ENCODE measurements at places on chromosomes 2 and 18.

- DNase-seq, result no peak
These were observed 34.5 kb downstream of the FARP2 start for GRCh38 chr2:241390301-241391206.

DNA sequence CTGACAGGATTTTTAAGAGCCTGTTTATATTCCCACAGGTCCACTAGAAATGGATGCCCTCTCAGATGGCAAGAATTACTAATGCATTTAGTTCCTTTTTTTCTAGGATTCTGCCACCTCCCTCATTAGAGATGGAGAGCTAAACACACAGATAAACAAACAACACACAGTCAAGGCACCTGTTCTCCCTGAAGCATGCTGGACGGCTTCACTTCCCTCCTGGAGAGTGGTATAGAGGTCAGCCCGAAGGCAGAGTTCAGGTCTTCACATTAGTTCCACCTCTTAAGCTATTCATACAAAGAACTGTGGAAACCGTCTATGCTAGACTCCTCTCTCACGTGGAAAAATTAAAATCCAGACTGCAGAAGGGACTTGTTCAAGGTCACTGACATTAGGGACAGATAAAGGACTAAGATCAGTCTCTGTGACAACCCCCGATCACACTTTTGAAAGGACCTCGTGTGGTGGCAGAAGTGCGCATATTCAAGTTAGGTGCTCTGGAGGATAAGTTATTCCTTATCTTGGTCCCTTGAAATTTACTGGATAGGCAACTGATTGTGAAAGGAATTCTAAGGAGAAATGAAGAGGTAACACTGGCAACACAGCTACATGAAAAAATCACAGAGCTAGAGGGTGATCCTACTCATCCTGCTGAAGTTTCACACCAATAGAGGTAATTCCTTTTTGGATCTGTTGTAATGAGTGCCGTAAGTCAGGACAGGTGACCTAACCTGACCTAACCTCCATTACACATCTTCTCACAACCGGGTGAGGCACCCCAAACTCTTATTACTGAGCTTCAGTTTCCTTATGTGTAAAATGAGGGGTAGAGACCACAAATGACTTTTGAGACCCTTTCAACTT, 75.1 kb downstream of the SPRED2 start:
- no peak for DNase-seq

DNA sequence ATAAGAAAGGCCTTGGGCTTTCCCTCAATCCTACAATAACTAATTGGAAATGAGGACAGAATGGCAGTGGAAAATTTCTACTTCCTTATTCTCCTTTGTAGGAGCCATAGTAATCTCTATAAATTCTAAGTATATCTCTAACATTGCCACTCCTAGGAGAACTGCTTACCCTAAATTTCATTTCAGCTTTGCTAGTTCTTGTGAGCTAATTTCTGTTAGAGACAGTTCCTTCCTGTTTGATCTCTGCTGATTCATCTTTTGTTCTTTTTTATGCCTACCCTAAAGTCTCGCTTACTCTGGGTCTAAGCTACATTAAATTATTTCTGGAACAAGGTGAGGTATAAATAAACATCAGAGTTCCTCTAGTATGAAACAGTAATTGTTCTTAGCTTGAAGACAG, 25.7 kb downstream of the ABHD3 start:
- DNase-seq, result no peak

GRCh38 chr2:175855794-175856453, 146.1 kb downstream of the LNPK start:
- DNase-seq, result no peak

DNA sequence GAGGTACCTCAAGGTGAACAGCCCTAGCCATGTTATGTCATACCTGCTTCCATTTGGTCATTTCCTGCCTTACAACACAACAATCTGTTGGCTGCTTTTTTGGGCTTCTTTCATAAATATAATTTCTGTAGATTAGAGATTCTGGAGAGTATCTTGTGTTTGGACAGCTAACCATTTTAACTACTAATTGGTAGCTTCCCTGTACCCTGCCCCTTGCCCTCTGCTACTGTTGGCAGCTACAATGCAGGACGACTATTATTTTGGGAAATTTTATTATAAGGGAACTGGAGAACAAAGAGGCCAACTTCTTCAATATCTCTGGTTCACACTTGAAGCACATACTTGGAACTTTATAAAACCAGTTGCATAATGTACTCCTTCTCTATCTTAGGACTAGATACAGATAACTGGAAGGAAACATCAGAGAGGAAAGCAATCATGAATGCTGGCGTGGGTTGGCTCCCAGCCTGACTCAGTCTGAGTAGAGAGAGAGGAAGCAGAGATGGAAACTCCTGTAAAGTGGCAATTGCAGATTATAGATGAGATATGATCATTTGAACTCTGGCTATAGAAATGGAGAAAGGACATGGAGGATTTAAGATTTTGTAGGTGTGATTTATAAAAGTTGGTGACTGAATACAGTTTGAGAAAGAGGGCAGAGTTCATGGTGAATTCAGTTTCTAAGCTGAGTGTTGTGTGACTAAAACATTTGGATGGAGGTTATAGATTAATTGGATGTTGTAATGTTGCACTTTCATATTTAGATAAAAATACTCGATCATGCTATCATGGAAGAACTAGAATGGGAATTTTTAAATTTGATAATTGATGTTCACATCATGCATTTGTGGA, 74.5 kb downstream of the MDH1 start:
- no peak for DNase-seq

- DNase-seq, result no peak
These were observed 23.9 kb downstream of the CLIP4 start for GRCh38 chr2:29139152-29139551.

GRCh38 chr18:8140841-8141501, 468.3 kb upstream of the RAB12 start:
- no peak for DNase-seq

DNA sequence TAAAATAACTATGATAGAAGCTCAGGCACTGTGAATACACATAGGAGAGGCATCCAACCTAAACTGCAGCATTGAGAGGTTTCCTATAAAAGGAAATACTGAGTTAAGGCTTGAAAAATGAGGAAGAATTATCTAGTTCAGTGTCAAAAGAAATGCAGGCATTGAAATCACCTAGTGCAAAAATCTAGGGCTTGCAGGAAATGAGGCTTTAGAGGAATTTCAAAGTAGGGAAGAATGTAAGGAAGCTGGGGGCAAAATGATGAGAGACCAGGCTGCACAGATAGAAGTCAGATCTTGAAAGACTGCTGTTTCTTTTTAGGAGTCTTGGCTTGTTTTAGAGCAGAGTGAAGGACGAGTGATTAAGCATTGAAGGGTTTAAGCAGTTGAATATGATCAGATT, 28.1 kb upstream of the SCYGR2 start:
- no peak for DNase-seq

DNA sequence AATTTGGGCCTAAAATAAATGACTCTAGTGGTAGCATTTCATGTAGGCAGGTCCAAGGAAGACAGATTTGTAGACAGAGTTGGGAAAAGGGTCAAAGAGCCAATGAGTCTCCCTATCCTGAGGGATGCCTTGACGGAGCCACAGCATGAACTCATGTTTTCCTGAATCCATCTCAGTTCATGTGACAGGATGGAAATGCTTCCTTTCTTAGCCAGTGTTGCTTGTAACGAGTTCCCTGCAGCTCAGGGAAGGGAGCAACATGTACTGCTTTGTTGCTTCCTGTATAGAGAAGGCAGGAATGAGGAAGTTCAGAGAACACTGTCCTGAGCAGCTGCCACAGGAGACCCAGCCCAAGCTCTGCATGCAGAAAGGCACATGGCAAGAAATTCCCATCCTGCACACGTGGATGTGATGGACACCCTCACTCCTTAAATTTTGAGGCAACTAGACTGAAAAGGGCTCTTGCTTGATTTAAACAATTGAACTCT, 27.9 kb downstream of the TMEM17 start:
- no peak for DNase-seq

GRCh38 chr2:179059026-179059700, 9.2 kb upstream of the CCDC141 start:
- DNase-seq, result no peak

DNA sequence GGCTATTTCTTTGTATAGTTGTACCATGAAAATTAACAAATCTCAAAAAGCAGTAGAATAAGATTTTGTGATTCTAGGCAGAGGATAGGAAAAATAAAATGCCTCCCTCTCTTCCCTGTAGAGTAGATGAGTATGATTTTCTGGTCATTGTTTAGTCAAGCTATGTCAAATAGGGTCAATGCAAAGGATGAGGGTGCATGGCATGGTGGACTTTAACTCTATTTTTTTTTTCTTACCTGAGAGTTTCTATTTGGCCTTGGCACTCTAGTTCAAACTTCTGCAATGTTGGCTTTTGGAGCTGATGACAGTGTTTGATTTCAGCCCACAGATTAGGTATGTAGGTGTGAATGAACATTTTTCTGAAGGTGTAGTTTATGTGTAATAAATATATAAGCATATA, 224.5 kb downstream of the TRIB2 start:
- DNase-seq, result no peak

DNA sequence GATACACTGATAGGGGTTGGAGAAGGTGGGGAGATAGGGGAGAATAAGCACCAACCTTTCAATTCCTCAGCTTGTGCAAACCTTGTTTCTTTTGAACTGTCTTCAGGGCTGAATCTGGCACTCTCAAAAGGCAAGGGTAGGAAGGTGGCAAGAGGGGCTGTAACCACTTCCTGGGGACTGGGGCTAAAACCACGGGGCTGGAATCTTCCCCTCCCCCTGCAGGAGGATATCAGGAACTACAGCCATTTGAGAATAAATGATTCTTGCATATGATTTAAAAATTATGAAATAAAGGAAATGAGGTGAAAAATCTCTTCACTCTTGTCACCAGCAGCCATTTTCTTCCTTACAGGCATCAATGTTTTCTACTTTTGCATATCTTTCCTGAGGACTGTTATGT, 50.8 kb downstream of the ATOH8 start:
- DNase-seq, result no peak

GRCh38 chr2:37713258-37713700, 41.8 kb upstream of the CDC42EP3 start:
- no peak for DNase-seq

DNA sequence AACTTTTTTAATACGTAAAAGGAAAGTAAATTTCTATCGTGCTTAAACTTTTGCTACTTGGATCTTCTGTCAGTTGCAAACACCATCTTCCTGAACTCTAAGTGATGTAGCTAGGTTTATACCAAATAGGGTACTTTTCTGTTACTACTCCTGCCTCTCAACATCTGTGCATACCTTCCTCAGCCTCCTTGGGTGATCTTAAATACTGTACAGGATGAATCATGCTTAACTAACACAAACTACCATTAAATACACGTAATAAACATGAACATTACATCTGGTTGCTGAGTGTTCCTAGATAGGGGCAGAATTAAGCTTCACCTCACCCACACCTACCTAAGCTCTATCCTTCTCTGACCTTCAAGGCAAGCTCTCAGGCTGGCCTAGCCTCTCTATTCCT, 398.0 kb downstream of the TXNL1 start:
- DNase-seq, result peak; percentile 38

- no peak for DNase-seq
These were observed 305.0 kb upstream of the ID2 start for GRCh38 chr2:8376603-8377410.

DNA sequence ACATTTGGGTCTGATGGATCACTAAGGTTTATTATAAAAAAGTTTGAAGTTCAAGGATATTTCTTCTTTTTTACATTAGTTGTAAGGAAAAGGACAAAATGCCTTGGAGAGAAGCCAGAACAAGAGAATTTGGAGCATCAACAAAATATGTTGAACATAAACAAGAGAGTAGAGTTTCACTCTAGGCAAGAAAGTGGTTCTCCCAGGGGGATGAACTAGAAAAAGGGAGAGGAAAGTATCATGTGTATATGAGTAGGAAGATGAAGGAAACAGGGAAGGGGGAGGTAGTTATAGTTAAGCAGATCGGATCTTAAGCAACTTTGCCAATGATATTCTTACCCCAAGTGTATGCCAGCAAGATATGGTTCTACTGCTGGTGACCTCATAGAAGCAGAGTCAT, 63.8 kb upstream of the GALNT3 start:
- DNase-seq, result no peak

- no peak for DNase-seq
These were observed 695.4 kb upstream of the ID2 start for GRCh38 chr2:7986431-7986830.

DNA sequence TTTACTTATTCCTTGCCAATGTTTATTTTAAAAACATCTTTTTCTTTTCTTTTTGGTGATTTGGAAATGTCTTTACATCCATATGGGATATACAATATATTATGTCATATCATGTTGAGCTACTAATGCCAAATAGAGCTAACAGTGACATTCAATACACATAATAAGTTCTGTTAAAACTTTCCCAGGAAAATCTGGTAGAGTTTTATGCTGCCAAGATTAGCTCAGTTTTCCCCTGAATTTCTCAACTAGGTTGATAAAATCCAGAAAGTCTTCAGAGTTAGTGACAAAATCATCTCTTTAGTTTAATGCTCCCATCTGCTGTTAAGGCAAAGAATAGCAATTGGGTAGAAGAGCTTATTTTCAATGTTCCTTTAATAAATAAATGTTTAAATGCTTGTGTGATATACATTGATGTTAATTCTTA, 9.9 kb downstream of the COL3A1 start:
- no peak for DNase-seq

DNA sequence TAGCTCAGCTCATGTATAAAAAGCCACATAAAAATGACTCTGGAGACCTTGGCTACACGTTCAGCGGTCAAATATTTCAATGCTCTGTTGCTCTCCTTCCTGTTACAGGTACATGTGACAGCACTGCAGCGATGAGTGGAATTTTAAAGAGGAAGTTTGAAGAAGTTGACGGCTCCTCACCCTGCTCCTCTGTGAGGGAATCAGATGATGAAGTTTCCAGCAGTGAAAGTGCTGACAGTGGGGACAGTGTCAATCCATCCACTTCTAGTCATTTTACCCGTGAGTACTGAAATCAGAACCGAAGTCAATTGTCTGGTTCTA, 125.4 kb downstream of the CSRNP3 start:
- DNase-seq, result no peak

GRCh38 chr2:223232896-223233295, 180.9 kb downstream of the KCNE4 start:
- DNase-seq, result no peak

All from AG04449 (cell line).